ENCODE measurements at places on chromosomes 12 and 14. TPM values are rescaled to one million over a fixed set of nuclear protein-coding genes. Genes with fewer than 3 reads are reported as not detected.

The LTBP2 gene
- total RNA-seq, result 11.9 TPM

The OVCH1 gene
- total RNA-seq, result not detected

The SLC7A8 gene
- total RNA-seq, result 11.6 TPM

The CHGA gene
- total RNA-seq, result not detected

The MTHFD1 gene
- total RNA-seq, result 63.8 TPM

The GPN3 gene
- total RNA-seq, result 28.1 TPM

The USP44 gene
- total RNA-seq, result 0.73 TPM

DNA sequence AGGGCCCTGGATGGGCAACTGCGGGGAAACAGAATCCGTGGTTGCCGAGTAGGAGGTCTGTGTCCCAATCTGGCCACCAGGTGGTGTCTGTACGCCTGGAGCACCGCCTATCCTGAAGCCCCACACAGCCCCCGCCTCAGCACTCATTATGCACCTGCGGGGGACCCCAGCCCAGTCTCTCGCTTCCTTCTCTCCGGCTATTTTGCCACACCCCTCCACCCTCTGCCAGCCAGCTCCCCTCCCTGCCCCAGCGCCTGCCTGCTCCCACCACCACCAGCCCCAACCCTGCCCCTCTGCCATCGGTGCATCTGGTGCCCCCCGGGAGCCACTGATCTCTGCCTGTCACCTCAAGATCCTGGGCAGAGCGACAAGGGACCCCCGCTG, 2.2 kb upstream of the NXPH4 start:
- DNase-seq, result peak; percentile 76

DNA sequence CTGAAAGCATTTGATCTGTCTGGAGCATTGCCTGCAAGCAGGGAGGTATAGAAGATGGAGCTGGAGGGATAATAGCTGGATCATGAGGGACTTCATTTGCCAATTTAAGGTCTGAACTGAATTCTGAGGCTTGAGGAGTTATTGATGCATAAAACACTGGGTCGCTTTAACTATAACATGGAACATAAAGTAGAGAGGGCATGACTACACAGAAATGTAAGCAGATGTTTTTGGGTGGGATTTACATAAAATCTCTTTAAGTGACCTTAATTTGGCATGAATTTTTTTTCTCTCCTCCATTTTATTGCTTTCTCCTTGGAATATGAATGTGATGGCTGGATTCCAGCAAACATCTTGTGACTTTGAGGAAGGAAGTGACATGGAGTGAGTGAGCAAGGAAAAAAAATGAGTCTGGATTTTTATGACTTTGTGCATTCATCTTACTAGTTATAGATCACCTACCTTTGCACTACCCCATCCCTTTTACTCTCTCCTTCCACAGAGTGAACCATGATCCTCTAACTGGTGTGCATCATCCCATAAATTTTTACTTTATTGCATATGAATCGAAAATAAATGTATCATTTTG, 356.0 kb downstream of the DUSP6 start:
- DNase-seq, result no peak

DNA sequence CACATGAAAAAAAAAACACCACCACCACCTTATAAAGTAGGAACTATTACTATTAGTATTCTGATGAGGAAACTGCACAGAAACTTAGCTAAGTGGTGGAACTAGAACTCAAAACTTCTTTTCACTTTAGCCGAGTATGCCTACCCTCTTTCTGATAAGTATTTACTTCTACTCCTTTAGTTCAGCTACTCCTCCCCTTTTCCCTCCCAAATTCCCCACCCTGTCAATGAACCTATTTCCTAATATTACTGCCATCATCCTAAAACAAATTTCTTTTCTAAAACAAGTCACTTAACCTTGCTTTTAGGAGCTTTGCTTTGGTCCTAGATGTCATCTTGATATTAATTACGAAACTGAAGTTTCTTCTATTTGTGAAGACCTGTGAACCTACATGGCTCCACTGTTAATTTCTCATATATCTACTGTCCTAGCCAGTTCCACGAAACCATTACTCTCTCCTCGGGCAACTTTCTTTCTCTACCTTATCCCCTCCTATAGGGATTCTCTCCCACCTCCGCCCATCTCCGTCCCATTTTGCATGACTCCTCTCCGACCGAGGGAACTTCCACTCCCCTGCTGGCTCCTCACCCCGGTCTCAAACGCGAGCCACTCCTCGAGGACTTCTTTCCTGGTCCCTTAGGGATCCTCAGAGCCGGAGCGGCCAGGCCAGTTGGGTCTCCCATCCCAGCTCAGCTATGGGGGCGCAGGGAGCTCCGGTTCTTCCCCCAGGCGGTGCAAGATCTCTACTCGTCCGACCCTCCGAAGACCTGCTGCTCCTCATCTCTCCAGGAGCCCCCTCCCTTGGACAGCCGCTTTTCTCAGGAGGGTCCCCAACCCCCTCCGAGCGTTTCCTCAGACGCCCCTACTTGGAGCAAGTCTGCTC, 1.1 kb downstream of the NUMB start:
- DNase-seq, result peak; percentile 54

- no peak for DNase-seq
Observed at GRCh38 chr14:61322799-61323290, 1.5 kb downstream of the PRKCH start.

- DNase-seq, result peak; percentile 65
Observed at GRCh38 chr12:74021937-74022336, 515.7 kb upstream of the ATXN7L3B start.

- no peak for DNase-seq
Observed at GRCh38 chr14:71289536-71289935, 382.3 kb downstream of the PCNX1 start.

DNA sequence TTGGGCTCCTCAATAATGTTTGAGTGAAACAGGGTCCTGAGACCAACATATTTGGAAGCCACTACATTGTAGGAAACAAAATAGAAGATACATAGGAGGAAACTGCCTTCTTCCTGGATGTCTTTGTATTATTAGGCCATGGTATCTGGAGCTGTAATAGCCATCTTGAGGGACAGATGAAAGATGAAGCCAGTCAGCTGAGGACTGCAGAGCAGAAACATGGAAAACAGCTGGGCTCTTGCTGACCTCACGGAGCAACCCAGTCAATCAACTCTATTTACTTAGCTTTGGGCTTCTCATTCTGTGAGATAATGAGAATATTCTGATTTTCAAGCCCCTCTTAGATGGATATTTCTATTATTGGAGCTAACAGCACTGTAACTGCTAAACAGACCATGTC, 962.4 kb downstream of the BCL11B start:
- no peak for DNase-seq

DNA sequence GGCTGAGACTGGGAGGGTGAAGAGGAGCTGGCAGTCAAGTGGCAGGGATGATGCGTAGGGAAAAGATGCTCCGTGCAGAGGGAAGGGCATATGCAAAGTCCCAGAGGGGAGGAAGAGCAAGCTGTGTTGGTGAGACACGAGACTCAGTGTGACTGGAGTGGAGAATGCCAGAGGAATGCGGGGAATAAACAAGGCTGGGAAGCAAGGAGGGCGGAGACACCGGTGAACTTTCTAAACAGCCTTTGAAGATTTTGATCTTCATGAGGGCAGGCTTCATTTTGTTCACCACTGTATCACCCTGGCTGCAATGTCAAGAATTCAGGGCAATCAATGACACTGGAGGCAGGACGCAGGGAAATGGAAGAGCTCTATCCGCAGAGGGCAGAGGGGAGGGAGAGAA, 535.8 kb downstream of the FUT8 start:
- no peak for DNase-seq

DNA sequence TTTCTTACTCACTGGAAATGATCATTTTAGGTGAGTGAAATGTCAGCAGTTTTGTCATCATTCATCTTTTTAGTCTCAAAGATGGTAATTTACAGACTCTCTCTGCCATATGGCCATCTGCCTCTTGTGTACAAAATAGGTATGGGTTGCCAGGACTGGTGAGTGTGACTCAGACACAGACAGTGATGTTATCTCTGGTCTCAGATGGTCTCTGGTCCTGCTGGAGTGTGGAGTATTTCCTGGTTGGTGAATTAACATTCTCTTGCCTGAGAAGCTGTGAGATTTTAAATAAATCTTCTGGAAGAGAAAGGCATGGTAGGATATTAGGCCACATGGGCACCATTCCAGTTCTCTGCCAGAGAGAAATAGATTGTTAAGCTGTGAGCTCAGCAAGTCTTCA, 207.0 kb downstream of the ATP23 start:
- no peak for DNase-seq

- no peak for DNase-seq
Observed at GRCh38 chr14:60204104-60204842, 39.1 kb upstream of the DHRS7 start.

GRCh38 chr14:67703997-67704396, 2.3 kb downstream of the RDH12 start:
- no peak for DNase-seq

- DNase-seq, result no peak
Observed at GRCh38 chr12:128290938-128291337, 24.0 kb downstream of the TMEM132C start.

DNA sequence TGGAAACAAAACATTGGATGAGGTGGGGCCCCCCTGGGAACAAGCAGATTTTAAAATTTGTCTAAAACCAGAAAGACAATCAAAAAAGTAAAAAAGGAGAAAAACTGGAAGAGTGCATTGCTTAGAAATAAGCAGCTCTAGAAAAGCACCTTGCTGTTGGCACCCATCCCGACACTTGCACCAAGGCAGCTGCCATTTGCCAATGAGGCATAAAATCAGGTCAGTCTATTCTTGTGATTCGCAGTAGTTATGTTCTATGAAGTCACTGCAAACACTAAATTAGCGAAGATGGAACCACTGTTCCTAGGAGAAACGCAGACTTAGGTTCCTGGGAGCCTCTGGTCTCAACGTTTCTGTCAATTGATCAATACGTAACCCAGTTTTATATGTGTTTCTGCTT, 16.2 kb downstream of the VPS33A start:
- DNase-seq, result no peak

DNA sequence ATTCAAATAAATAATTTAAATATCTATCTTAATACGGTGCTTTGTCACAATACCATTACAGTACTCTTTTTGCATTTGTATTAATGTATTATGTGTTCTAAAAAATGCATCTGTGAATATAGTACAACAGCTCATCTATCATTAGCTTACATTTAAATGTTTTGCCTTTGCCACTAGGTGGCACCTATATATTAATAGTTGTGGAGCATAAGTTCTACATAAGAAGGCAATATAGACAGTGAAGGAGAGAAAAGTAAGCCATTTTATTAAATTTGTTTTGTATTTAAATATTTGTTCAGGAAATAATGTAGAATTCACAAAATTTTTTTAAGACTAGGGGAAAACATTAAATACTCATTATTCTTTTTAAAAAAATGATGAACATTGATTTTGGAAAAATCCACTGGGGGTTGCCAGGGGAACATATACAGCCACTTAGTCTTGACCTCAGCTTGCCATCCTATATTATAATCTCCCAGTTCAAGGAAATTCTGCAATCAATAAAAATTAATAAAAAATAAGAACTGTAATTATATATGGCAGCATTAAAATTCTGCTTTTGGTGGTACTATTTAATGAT, 9.8 kb downstream of the CCER1 start:
- no peak for DNase-seq

GRCh38 chr12:126936181-126936851, 1330.7 kb upstream of the TMEM132C start:
- peak; percentile 59 for DNase-seq

- DNase-seq, result no peak
Observed at GRCh38 chr12:40271981-40272664, 47.3 kb downstream of the LRRK2 start.

DNA sequence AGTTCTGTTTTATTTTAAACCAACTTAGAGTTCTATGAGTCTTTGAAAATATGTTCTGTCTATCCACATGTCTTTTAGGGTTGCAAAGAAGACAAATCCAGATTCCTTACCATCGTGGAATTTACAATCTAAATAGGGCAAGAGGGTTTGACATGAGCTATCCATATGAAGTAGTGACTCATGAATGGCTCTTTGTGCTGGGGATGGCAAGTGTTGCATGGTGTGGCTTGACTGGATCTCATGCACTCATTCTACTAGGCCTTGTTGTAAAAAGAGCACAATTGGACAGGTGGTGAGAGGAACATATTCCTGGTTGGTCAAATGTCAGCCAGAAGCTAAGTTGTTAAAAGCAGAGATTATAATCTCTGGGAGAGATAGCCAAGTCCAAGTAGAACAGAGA, 509.1 kb downstream of the DIO2 start:
- no peak for DNase-seq

DNA sequence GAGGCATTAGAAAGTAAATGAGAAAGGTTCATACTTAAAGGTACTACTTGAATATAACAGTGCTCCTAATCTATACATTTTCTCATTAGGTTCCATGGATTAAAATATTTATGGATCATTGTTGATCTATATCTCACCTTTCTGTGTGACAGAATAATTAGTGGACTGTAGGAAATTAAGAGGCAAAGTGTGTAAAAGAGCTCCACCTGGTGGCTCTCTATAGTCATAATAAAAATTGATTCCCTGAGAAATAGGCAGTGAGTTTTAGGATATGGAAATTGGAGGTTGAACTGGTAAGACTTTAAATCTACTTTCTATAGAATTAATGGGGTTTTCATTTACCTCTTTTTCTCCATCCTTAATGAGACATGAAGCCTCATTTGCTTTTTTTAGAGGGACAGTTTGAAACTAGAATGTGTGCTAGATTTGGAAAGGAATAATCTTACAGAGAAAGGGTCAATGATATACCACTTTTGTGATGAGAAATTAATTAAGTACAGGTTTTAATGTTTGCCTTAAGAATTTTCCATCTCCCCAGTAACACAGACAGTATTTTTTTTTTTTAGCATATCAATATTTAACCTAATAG, 11.8 kb upstream of the DERA start:
- no peak for DNase-seq

GRCh38 chr14:73749706-73750530, 35.7 kb upstream of the PNMA1 start:
- no peak for DNase-seq

DNA sequence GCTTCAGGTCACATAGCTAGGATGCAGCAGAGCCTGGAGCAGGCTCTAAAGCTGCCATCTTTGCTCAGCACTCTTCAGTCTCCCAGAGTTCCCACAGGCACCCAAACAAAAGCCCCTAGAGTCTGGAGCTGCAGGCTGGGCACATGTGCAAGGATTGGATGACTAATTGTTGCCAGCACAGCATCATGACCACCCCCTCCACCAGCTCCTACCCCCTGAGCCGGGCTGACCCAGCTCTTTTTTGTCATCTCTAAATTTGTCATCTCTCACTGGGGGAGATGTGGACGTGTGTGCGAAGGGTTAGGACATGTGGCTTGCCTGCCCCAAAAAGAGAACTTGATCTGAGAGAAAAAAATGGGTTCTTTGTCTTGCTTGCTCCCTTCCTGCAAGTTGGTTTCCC, 4.3 kb upstream of the MMP19 start:
- DNase-seq, result no peak

DNA sequence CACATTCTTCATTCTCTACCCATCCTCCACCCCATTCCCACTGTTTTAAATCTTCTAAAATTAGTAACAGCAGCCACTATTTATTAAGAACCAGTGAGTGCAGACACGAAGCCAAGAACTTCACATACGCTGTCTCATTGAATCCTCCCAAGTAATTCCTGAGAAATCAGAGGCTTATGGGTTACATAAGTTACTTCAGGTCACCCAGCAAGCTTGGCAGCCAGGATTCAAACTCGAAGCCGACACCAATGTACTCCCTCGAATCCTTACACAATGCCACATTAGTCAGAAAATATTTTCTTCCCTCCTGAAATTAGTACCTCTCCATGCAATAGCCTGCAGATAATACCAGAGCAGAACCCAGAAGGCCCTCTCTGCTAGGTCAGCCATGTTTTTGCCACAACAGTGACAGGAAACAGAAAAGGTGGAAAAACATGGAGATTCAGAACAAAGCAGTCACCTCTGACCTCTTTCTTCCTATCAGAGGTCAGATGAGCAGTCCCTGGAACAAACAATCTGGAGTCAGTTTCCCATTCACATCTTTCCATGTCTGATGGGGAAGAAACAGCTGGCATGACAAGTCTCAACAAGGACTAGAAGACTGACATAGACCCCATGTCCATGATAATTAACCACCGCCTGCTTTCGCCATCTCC, 16.4 kb downstream of the NID2 start:
- no peak for DNase-seq
